ENCODE measurements at places on chromosomes 3 and 15. TPM values are rescaled to one million over a fixed set of nuclear protein-coding genes. Genes with fewer than 3 reads are reported as not detected.

The C3orf85 gene
- total RNA-seq, result not detected

The ATP13A3 gene
- total RNA-seq, result 121 TPM

The REC114 gene
- total RNA-seq, result not detected

DNA sequence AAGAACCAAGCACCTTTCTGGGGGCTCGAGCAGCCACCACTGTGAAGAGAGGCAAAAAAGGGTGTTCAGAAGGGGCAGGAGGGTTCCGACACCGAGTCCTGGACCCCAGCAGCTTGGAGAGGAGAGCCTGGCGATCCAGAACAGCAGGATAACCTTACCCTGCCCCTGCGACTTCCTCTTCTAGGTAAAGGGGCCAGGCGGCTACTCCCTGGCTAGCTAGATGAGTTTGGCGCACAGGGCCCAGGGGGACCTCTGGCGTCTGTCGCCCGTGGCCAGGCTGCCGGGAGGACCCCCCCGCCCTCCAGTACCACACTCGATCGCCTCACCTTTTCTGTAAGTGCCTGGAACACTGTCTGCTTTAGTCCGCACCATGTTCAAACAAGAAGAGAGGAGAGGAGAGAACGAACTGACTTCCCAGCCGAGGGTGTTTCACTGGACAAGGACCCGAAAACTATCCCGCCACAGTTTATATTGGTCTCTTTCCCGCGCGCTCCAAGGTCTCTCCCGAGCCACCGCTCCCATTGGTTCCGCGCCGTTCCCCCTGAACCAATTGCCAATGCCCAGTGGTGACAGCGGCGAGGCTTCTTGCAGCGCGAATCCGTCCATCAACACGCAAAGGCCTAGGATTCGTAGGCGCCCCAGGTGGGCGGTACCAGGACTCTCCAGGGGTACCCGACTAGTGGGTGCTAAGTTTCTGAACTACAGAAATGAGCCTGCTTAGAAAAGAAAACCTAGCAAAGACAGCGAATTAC is at the start of gene PCLAF:
Gene PCLAF (minus strand): TSS at position 442 of the 752 bp plus-strand sequence. CDS start 70 bp downstream, at position 372.
- no peaks in the 10 kb centered on the region for H3K27me3 ChIP-seq
- DNase-seq, result peak; percentile 92
- no peaks in the 10 kb centered on the region for H3K4me1 ChIP-seq
- no peaks in the 10 kb centered on the region for H3K36me3 ChIP-seq
- no peak within 1 kb of the TSS for H3K27ac ChIP-seq
- H3K4me3 ChIP-seq, result peak within 1 kb of the TSS; percentile 49

GRCh38 chr15:99029341-99030144 is 22.0 kb upstream of the PGPEP1L start:
- H3K36me3 ChIP-seq, result no peaks in the 10 kb centered on the region
- peaks cover 26% of the 10 kb centered on the region for H3K27me3 ChIP-seq
- DNase-seq, result no peak
- H3K4me3 ChIP-seq, result no peak overlapping the region
- H3K4me1 ChIP-seq, result no peaks in the 10 kb centered on the region
- H3K27ac ChIP-seq, result no peak overlapping the region

DNA sequence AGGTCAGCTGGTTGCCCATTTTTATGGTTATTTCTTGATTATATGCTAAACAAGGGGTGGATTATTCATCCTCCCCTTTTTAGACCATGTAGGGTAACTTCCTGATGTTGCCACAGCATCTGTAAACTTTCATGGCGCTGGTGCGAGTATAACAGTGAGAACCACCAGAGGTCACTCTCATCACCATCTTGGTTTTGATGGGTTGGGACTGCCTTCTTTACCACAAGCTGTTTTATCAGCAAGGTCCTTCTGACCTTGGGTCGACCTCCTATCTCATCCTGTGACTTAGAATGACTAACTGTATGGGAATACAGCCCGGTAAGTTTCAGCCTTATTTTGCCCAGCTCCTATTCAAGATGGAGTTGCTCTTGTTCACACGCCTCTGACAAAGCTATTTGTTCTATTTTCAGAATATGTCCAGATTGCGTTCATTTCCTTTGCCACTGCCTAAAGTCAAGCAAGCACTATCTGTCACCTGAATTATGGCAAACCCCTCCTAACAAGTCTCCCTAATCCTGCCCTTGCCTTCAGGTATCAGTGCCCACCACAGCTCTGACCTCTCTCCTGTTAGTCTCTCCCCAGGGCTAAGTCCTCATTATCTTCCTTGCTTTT is 308.5 kb downstream of the ROBO2 start:
- DNase-seq, result no peak
- no peak overlapping the region for H3K27ac ChIP-seq
- H3K4me1 ChIP-seq, result no peaks in the 10 kb centered on the region
- no peak overlapping the region for H3K4me3 ChIP-seq
- no peaks in the 10 kb centered on the region for H3K36me3 ChIP-seq
- no peaks in the 10 kb centered on the region for H3K27me3 ChIP-seq

DNA sequence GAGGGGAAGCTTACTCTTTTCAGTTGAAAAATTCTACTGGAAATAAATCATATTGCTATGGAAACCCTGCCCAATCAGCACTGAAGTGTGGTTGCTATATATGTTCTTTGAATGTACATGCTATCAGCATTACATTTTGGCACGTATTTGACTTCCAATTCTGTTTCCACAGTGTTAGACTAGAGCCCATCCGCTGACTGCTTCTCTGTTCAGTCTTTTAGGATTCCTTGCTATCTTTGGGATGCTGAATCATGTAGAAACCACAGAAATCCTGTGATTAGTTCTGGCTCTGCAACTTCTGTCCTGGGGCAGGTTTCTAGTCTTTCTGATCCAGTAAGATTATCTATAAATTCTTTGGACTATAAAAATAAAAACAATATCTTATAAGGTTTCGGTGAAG is 128.2 kb upstream of the SLC7A14 start:
- DNase-seq, result no peak
- H3K36me3 ChIP-seq, result no peaks in the 10 kb centered on the region
- no peaks in the 10 kb centered on the region for H3K27me3 ChIP-seq
- H3K4me1 ChIP-seq, result no peaks in the 10 kb centered on the region

The CTXND1 gene
- 0.99 TPM for total RNA-seq

DNA sequence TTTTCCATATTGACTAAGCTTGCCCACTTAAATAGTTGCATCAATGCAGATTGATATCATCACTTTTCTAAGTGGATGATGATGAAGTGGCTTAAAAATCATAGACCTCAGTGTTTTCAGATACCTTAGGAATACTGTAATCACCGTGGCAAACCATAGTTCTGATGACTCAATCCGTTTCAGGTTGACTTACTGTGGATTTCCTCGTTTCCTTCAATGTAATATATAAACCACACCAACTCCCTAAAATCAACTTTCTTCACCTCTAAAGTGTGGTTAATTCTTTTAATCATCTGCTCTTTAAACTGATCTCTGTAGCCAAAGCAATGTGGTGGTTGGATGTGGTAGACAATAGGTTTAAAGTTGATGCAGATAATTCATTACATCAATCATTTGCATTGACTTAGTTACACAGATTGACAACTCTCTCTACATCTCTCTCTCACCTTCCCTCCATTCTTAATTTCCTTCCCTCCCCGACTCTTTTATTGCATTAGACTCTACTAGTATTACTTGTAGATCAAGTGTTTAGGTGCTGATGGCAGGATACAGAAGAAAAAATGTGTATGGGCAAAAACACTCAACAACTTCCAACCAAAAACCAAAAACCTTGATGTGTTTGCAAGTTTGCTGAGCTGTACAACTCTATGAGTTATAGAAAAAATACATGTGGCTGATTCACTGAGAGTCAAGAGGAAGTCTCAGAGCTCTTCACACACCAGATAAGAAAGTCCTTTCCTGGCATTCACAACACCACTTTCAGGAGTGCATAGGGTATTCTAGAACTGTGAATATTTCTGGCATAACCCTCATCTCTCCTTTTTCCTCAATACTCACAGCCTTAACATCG is 243.5 kb downstream of the NFKBIZ start:
- DNase-seq, result no peak
- no peak overlapping the region for H3K4me3 ChIP-seq
- no peaks in the 10 kb centered on the region for H3K36me3 ChIP-seq
- no peak overlapping the region for H3K27ac ChIP-seq
- H3K4me1 ChIP-seq, result no peaks in the 10 kb centered on the region

Measured in left lung (tissue), 14 donors.